ENCODE measurements at places on chromosomes 2 and 18.
A peak's percentile ranks its signal among the peaks of the same experiment; 100 is the strongest.

GRCh38 chr2:172281648-172282570 lies 145.5 kb upstream of the ITGA6 start:
- DNase-seq: no peak

DNA sequence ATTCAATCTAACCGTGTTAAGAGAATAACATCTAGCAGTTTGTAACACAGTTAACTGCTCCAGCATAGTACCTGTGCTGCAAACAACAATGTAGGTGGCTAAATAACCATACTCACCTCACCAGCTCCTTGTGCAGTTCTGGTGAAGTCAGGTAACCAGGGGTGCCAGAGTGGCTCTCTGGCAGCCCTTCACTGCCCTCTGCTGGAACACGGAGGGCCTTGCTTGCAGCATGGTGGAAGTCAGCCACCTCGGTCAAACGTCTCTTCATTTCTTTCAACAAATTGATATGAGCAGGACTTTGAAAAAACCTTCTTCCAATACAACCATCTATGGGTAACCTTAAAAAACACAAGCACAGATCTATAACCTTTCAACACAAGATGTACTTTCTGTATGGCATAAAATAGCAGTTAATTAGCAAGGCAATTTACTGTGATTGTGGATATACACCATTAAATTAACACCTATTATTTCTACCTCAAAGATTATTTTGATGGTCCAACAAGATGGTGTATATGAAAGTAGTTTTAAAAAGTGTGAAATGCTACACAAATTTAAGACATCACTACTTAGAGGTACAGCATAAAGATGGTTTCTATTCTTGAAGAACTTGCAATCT lies 56.6 kb downstream of the EPG5 start:
- peak; percentile 30 for DNase-seq

DNA sequence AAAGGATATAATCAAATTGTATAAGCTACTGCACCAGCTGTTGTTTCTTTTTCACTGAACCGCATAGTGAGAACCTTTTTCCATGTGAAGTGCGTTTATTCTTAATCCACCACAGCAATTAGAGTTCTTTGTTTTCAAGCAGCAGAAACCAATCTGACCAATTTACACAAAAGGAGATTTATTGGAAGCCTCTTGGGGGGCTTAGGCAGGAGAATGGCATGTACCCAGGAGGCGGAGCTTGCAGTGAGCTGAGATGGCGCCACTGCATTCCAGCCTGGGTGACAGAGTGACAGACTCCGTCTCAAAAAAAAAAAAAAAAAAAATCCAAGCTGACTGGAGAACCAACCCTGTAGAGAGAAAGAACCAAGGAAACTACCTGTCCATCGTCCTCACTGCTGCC lies 10.0 kb downstream of the ADNP2 start:
- no peak for DNase-seq

DNA sequence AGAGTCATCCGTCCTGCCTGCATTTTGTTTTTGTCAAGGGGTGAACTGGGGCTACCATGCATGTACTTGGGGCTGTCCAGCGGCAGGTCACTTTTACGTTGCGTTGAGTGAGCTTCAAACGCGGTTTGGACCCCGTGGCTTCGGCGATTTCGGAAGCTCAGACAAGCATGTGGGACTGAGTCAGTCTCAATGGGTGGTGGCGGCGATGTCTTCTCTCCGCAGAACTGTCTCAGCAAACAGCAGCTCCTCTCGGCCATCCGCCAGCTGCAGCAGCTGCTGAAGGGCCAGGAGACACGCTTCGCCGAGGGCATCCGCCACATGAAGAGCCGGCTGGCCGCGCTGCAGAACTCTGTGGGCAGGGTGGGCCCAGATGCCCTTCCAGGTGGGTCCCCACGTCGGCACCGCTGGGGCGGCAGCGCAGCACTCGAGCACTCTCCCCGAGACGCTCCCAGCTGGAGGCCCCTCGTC lies 21.3 kb downstream of the FBLN7 start:
- DNase-seq: no peak

DNA sequence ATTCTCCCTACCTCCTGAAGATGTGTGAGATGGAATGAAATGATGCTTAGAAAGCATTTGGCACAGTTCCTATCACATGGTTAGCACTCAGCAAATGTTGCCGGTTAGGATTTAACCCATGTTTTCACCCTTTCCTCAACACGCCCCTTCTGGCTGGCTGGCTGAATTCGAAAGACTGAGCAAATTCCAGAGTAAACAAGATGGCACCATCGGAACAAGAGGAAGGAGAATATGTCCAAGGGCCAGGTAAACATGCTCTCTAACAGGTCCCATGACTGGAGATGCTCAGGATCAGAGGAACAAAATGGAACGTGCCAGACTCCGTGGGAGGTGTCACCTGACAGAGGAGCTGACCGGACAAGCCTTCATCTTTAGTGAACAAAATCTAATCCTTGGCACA lies 145.6 kb downstream of the ANKRD44 start:
- DNase-seq: no peak

DNA sequence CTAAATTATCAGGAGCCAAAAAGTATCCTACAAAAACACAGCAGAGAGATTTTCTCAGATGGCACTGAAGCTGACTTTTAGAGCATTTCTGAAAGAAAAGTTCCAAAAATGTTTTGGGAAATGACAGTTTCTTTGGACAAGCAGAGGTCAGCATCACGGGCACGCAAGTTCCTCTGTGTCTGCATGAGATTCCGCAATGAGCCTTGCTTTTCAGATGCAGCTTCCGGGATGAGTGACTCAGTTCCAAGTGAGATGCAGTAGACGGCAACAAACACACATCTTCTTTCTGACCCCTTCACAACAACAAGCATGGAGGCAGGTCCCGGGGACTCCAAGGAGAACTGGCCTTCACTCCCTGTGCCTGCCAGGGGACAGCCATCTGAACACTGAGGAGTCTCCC lies 76.6 kb downstream of the EIPR1 start:
- DNase-seq: no peak

DNA sequence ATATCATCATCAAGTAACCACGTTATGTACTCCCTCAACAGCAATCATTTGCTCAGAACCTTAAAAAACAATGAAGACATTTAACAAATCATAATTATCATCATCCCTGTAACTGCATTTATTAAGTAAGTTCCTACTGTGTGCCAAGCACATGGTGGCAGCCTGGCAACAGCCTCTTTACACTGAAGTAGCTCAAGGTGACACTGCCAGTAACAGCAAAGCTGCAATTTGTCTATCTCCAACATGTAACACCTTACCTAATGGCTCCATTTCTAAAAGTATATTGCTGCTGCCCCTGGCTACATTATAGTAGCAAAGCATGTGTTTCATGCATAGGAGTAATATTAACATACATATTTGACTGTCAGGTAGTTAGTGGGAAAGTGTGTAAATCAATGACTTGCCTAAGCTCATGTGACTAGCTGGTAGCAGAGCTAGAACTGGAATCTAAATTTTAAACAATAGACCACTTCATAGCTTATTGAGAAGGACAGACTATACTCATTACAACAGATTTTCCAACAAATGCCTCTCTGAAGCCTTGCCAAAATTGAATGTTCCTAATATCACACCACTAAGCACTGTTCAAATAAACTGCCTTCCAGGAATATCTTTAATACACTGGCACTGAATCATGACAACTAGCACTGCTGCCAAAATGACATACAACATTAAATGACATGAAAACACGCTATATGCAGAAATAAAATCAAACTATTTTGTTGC lies 86.7 kb downstream of the L3MBTL4 start:
- no peak for DNase-seq

All from left ventricle myocardium inferior (tissue), 1 donor.